Left lung (tissue), 14 donors: ENCODE measurements at places on chromosomes 4 and X. TPM values are rescaled to one million over a fixed set of nuclear protein-coding genes. Genes with fewer than 3 reads are reported as not detected.

The UGT2B17 gene
- polyA plus RNA-seq: 0.24 TPM

The ODAPH gene
- polyA plus RNA-seq: not detected

The GRPR gene
- polyA plus RNA-seq: 0.27 TPM

The SLC34A2 gene
- polyA plus RNA-seq: 192 TPM

The KCND1 gene
- polyA plus RNA-seq: 5.7 TPM

The FGFBP1 gene
- not detected for polyA plus RNA-seq

The STATH gene
- not detected for polyA plus RNA-seq

The STPG2 gene
- polyA plus RNA-seq: 0.26 TPM

The VEGFC gene
- polyA plus RNA-seq: 26.8 TPM

The SOWAHB gene
- polyA plus RNA-seq: 2.6 TPM

The MTM1 gene
- 12.0 TPM for polyA plus RNA-seq

The ARHGAP6 gene
- 19.3 TPM for polyA plus RNA-seq

The CNGA2 gene
- polyA plus RNA-seq: not detected

The GPR50 gene
- polyA plus RNA-seq: not detected

The CABS1 gene
- polyA plus RNA-seq: not detected

The USP17L10 gene
- not detected for polyA plus RNA-seq

The RBMXL3 gene
- not detected for polyA plus RNA-seq

The RAP1GDS1 gene
- polyA plus RNA-seq: 30.7 TPM

The HAND2 gene
- 0.41 TPM for polyA plus RNA-seq

The ANK2 gene
- 30.4 TPM for polyA plus RNA-seq

The HSPA4L gene
- 6.1 TPM for polyA plus RNA-seq

The RHOH gene
- 0.29 TPM for polyA plus RNA-seq

The AMTN gene
- not detected for polyA plus RNA-seq

The AFF2 gene
- 4.8 TPM for polyA plus RNA-seq

The MAB21L2 gene
- not detected for polyA plus RNA-seq

The MGARP gene
- polyA plus RNA-seq: 0.53 TPM

The SLC26A1 gene
- polyA plus RNA-seq: 4.8 TPM

The SLC30A9 gene
- polyA plus RNA-seq: 85.3 TPM

The CT83 gene
- polyA plus RNA-seq: not detected

The APLN gene
- polyA plus RNA-seq: 4.7 TPM
